M059J (cell line): ENCODE measurements at places on chromosomes 4 and X. TPM values are rescaled to one million over a fixed set of nuclear protein-coding genes. Genes with fewer than 3 reads are reported as not detected.

The TIGD4 gene
- total RNA-seq, result 0.30 TPM in 1 of 2 replicates, not detected in the other

The DCHS2 gene
- under 0.01 TPM in 1 of 2 replicates, not detected in the other for total RNA-seq

The VSIG4 gene
- total RNA-seq, result not detected in 2 replicates

The TMSB4X gene
- 5,809 and 7,639 TPM in 2 replicates for total RNA-seq

The CACNA1F gene
- total RNA-seq, result not detected in 2 replicates

The MXRA5 gene
- total RNA-seq, result 2.8 and 5.5 TPM in 2 replicates

The FOXR2 gene
- total RNA-seq, result not detected in 2 replicates
